ENCODE measurements at places on chromosomes 13 and 19.

GRCh38 chr19:29645911-29646310 lies 19.4 kb upstream of the PLEKHF1 start:
- DNase-seq = no peak

- no peak for DNase-seq
Measured at GRCh38 chr19:56596676-56597075, 1.6 kb downstream of the ZNF71 start.

DNA sequence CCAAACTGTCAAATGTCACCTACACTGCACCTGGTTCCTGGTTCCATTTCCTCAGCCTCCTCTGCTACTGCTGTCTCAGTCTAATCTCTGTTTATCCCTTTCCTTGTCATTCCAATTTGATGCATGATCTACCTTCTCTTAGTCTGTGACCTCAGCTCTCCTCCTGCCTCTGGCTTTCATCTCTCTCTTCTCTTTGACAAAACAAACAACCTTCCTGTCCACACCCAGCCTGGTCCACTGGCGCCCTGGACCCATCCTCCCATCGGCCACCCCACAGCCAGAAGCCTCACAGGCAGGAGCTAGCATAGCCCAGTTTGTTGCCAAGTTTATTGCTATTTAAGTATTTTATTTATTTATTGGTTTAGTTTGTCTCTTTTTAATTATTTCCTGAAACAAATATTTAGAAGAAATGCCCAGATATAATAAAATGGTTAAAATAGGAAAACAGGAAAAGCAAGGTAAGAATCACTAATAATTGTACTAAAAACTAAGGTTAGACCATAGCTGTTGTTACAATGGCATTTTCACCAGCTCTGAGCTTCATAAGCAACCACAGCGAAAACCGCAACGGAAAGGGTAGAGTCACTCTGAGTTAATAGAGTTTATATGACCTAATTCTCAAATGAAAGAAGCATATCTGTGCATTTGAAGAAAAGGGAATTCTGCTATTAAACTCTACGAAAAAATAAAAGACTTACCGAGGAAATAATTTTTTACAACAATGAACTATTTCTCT lies 68.6 kb downstream of the EFNB2 start:
- no peak for DNase-seq

DNA sequence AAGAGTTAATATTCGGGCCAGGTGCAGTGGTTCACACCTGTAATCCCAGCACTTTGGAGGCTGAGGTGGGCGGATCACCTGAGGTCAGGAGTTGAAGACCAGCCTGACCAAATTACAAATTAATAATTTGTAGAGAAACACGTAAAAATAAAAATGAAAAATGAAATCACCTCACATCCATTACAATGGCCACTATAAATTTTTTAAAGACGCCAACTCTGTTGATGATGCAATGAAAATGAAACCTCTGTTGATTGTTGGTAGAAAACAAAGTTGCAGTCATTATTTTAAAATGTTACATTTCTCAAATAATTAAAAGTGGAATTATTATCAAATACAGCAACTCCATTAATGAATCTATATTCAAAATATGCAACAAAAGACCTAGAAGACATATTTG lies 26.8 kb downstream of the ZNF100 start:
- DNase-seq = no peak

GRCh38 chr13:94435604-94436226 lies 43.8 kb downstream of the DCT start:
- DNase-seq = peak; percentile 61

Measured in CD4-positive, alpha-beta T cell treated with Interleukin-10 for 1 hour (primary cell).